ENCODE measurements at places on chromosomes 6 and 20.

- no peak for DNase-seq
Observed at GRCh38 chr6:133577851-133578250, 311.1 kb upstream of the TCF21 start.

- DNase-seq: no peak
Observed at GRCh38 chr20:41446456-41446855, 79.8 kb upstream of the EMILIN3 start.

DNA sequence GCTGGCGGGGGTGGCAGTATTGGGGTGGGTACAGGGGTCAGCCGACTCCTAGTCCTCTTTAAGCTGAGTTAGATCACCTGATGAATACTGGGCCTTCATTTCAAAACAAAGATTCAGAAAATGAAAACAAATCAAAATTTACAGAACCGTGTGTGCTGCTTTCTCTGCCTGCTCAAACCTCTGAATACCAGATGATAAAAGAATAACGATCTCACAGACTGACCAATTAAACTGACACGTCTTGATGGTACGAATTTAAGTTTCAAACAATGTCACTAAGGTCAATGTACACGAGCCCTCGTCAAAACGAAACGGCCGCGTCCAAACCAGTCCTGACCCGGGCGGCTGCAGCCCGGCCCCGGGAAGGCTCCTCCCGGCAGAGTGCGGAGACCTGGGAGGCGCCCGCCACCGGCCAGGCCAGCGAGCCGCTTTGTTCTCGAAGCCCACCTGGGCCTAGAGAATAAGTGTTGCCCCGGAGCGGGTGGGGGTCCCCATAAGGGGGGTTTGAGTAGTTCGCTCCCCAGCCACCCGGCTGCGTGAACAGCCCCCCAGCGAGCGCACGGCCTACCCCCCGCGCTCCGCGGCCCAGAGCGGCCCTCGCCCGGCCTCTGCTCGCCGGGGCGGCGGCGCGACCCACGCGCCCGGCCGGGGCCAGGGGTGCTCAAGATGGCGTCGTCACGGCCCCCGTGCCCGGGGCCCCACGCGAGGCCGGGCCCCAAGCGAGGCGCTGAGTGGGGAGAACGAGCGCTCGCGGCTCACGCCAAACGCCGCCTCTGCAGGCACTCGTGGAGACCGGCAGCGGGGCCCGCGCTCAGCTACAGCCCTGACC, 728 bp downstream of the PSMA7 start:
- DNase-seq: no peak

DNA sequence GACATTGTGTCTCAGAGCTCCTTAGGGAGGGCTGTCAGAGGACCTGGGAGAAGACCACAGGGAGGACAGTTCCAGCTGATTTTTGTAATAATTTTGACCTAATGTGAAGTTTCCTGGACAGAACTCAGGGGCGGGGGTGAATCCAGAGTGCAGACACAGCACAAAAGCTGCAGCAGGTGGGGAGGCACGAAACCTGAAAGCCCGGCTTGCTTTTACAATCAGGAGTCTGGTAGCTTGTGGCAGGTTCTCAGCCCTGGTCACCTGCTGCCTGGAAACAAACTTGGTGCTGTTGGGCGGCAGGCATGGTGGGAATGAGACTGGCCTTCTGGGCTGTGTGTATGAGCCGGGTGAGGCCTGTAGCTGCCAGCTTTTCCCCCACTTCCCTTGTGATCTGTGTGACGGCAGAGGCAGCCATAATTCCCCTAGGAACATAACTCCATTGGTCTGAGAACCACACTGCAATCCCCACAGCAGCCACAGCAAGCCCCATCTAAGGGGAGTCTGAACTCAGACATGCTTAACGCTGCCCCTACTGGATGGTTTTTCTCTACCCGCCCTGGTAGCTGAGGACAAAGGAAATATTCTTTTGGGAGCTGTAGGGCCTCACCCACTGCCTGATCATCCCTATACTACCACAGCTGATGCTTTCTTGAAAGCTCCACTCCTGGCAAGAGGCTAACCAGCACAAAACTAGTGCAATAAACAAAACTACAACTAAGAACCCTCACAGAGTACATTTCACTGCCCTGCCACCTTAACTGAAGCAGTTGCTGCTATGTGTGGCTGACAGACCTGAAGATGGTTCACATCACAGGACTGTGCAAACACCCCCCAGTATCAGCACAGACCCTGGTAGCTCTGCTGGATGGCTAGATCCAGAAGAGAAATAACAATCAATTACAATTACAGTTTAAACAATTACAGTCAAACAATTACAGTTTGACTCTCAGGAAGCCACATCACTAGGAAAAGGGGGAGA, 1055.1 kb upstream of the GJE1 start:
- DNase-seq: no peak

DNA sequence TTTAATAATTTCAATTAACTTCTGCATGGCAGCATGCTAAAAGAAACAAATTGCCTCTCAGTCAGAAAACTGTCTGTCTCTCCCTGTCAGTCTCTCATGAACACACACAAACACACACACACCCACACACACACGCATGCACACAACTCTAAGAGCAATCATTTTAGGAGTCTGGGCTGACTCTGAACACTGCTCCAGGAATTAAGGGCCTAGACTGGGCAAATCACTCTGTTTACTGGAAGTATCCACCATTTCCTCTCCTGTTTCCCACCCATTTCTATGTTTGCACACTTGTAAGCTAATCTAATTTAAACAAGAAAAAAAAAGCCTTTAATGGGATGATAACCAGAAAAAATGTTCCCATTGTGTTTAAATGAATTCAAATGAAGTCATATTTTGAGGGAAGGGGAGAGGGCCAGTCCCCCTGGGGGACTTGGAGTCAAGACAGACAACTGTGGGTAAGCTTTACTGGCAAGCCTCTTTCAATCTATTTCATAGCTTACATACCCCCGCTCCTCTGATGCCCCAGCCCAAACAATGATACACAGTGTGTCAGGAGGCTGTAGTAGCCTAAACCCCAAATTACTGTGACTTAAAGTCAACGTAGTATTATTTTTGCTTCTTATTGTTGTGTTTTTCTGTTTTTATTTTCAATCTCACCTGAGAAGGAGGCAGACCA, 447.8 kb upstream of the FLRT3 start:
- DNase-seq: no peak

DNA sequence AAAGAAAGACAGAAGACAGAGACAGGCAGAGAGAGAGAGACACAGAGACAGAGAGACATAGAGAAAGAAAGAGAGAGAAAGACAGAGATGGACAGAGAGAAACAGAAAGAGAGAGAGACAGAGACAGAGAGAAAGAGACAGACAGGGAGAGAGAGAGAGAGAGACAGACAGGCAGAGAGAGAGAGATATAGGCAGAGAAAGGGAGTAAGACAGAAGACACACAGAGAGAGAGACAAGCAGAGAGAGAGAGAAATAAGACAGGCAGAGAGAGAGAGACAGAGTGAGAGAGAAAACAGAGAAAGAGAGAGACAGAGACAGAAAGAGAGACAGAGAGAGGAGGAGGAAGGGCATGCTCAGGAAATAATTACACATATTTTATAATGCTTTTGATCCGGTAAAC, 758.3 kb upstream of the DEFB115 start:
- no peak for DNase-seq

DNA sequence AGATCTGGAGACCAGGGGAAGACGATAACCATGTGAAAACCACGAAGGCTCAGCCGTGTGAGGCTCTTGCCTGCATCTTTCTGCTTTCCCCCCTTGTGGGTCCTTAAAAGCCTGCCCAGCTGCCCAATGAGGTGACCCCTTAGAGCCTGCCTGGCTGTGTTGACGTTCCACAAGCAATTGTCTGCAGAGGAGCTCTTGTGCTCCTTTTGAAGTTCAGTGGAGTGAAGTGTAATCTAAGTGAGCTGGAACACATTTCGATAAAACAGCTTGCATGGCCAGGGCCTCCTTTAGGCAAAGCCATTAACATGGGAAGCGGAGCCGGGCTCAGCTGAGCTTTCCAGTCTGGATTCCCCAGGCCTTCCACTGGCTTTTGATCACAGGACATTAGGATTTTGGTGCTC, 27.3 kb upstream of the TCP11 start:
- no peak for DNase-seq

DNA sequence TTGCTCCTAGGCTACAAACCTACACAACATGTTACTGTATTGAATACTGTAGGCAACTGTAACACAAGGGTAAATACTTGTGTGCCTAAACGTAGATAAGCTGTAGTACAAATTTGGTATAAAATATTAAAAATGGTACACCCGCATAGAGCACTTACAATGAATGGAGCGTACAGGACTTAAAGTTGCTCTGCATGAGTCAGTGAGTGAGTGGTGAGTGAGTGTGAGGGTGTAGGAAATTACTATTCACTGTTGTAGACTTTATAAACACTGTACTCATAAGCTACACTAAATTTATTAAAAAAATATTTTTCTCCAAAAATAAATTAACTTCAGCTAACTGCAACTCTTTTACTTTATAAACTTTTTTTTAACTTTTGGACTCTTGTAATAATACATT, 391.6 kb downstream of the ADGRB3 start:
- DNase-seq: no peak

GRCh38 chr6:167985911-167986595, 11.4 kb upstream of the KIF25 start:
- DNase-seq: no peak

DNA sequence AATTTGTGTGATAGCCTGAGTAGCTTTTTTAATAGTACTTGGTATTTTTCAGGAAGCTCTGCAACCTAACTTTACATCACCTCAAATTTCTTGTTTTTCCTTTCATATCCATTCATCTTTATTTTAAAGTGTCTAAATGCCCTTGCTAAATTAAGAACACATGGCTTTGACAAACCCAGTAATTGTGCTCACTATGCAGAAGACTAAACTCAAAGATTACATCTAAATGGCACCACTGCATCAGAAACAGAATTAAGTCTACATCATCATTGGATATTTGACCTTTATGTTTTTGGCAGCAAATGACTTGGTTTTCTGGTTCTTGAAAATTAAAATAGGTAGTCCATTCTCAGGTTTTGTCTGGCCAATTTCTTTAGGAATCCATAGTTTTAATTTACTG, 69.6 kb upstream of the HDGFL1 start:
- no peak for DNase-seq

Data from stimulated activated CD4-positive, alpha-beta T cell treated with anti-CD3 and anti-CD28 coated beads, Interleukin-1b, Interleukin-23, amount 100 ng/mL, for 1 hour (primary cell).